ENCODE measurements at places on chromosomes 5 and 9.

- no peak for DNase-seq
These were observed 339.1 kb downstream of the NFIB start for GRCh38 chr9:13974891-13975290.

DNA sequence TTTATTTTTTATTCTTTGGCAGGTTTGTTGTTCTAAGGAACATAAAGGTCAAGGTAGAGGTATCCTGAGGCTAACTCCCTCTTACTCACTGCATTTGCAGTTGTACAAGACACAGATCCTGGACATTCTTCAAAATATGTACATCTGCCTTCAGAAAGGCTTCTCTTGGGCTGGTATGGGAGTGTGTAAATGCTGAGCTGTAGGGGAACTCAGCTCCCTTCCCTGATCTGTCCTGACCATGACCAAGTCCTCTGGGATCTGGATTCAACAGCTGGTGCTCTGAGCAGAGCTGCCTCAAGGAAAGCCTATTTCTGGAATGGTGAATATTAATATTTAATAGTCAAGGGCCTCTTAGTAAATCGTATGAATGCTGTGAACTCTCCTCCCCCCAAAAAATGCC lies 117.4 kb downstream of the PRKACG start:
- DNase-seq: no peak

DNA sequence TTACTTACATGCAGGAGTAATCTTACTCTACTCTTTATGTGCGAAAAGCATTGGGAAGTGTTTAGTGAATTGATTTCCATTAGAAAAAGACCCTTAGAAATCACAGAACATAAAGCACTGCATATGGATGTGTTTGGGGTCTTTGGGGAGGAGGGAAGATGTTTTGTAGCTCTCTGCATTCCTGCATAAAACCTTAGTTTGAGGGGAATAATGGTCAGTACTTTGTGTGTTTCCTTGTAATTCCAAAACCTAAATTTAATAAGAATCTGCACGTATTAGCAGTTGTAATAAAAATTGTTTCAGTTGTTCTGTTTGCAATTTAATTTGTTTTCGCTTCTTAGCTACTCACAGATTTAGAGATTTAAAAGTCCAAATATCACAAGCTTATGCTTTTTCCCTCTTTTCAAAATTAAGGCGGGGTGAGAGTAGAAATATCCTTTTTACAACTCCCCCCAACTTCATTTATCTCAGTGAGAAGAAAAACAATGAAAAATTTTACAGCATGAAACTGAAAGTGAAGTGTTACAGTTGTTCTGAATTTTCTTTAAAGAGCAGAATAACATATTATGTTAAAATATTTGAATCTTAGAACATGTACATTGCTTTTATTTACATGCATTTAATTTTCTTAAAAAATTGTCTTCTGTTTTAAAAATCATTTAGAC lies 143.8 kb downstream of the SMARCA2 start:
- DNase-seq: no peak

- no peak for DNase-seq
These were observed 7.7 kb downstream of the ZNF622 start for GRCh38 chr5:16457853-16458252.

DNA sequence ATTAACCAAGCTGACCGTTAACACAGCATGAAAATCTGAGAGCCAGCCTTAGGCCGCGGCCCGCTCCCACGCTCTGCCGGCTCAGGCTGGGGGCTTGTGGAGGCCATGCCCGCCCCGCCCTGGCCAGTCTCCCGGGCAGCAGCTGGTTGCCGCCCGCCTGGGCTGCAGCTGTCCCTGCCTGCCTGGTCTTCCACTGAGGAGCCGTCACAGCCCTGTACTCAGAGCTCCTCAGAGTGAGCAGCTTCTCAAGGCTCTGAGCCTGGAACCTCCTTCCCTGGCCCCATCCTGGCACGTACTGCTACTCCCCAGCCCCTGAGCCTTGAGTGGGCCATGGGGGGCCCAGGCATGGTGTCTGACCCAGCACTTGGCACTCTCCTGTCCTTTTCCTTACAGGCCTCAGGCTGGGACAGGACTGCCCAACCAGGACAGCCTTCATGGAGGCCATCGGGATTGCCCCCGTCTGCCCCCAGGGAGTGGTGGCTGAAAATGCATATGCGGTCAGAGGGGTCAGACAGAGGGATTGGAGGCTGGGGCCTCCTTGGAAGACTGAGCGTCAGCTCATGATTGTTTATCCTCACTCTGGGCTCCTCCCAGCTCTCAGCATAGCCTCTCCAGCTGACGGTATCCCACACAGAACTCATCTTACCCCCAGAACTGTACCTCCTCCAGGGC lies 11.9 kb downstream of the FGFR4 start:
- DNase-seq: no peak

DNA sequence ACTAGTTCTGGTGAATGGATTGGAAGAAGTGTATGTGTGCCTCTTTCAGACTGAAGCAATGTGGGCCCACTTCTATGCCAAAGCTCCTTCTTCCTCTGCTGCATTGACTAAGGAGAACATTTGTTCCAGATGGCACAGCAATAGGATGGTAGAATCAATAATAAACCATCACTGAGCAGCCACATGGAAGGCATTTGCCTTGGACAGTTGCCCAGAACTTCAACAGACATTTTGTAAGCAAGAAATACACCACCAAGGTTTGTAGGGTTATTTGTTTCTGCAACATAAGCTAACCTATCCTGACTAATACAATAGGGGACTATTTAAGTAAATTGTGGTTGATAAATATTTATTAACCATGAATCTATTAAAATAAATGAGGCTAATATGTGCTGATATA lies 37.7 kb upstream of the CSNK1G3 start:
- no peak for DNase-seq

GRCh38 chr5:159774476-159775031 lies 141.7 kb upstream of the ADRA1B start:
- DNase-seq: no peak

DNA sequence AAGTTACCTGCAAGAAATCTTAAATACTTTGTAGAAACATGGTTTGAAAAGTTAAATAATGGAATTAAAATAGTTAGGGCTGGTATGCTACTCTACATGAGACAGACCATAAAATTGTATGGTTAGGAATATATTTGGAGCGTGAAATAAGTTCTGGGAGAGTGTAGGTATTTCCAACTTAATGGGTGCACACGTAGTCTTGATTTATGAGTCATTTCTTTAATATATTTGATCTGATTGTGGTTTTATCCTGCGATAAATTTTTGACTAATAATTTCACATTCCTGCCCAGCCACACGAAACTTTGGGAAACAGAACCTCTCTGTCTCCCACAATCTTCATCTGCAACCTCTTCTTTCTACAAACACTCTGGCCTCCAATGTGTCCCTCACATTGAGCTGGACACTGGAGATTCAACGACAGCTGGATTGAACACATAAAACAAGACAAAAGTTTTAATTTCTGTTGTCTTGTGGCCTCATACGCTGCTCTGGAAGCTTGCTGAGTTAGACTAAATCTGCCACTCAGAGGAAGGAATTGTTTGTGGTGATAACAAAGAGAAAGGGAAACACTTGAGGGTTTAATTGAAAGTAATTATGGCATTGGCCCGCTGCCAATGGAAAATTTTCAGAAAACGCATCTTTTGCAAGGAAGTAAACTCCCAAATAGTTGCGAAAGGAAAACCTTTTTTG lies 201.8 kb upstream of the ZNF608 start:
- DNase-seq: no peak

DNA sequence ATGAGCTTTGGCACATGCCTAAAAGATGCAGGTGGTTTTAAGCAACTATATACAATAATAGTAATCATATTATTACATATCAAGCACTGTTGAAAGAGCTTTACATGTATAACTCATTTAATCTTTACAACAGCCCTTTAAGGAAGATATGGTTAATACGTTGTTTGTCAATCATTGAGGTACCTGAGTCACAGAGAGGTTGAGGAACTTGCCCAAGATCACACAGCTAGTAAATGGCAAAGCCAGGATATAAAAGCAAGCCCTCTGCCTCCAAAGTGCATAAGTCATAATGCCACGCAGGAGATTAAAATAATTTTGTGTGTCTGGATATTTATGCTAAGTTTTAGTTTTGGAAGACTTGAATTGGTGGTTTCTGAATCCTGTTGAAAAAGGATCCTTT lies 90.2 kb downstream of the DAPK1 start:
- DNase-seq: no peak

GRCh38 chr5:87119588-87119987 lies 148.1 kb upstream of the RASA1 start:
- no peak for DNase-seq

- no peak for DNase-seq
These were observed 89.5 kb upstream of the MAP3K1 start for GRCh38 chr5:56725711-56726411.

DNA sequence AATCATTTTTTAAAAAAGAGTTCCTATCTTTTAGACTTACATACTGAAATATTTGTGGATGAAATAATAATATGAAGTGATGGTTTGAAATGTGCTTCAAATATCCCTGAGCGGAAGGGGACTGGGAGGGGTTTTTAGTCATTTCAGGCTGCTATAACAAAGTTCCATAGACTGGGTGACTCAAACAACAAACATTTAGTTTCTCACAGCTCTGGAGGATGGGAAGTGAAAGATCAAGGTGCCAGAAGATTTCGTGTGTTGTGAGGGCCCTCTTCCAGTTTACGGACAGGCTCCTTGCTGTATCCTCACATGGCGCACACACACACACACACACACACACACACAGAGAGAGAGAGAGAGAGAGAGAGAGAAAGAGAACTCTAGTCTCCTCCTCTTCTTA lies 27.1 kb upstream of the TEX10 start:
- DNase-seq: no peak

DNA sequence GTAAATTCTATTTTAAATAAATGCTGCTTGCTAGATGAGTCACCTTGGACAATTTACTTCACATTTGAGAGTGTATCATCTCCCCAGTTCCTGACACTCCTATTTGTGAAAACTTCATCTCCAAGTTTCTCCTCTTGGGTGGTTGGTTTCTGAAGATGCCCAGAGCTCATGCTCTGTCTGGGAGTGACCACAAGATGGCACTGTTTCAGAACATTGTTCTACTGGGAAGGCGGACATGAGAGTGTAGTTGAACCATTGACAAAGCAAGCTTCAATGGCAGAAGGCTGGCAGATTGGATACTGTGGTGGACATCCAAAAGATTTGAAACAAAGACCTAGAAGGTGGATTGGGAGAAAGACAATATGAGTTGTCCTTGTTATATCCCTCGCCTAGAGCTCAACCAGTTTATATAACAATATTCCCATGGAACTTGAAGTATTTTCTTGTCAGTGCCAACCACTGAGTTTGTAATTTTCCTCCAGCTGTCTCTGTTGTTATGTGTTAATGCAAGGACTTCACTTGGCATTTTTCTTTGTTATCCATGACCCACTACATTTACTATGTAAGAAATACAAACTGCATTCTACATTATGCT lies 234.3 kb upstream of the ANKH start:
- no peak for DNase-seq
